ENCODE measurements at places on chromosomes 3 and 15. TPM values are rescaled to one million over a fixed set of nuclear protein-coding genes. Genes with fewer than 3 reads are reported as not detected.

DNA sequence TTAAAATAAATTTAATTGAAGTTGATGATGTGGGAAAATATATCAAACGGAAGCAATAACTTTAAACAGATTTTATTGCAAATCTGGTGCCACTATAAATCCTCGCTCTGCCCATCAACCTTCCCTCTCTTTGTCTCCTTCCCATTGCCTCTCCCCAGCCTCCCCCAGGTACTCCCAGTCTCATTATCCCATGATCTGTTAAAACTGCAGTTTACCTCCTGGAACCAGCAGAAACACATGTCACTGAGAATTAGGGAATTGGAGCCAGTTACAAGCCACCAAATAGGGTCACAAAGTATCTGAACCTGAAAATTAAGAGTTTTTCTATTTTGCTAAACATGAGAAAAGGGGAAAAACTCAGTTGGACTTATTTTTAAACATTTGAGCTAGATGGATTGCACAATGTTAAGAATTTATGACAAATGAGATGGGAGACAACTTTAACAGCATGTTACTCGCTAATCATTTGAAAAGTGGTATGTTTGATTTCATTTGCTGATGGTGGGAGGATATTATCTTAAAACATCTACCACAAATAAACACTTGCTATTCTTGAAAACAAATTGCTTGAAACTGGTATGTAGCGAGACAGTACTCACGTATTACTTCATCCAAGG lies 2.4 kb downstream of the PLCH1 start:
- H3K27me3 ChIP-seq, result no peaks in the 10 kb centered on the region
- DNase-seq, result no peak
- no peaks in the 10 kb centered on the region for H3K36me3 ChIP-seq
- H3K4me1 ChIP-seq, result peaks cover 3% of the 10 kb centered on the region
- no peak overlapping the region for H3K4me3 ChIP-seq
- H3K27ac ChIP-seq, result no peak overlapping the region

RASL12 gene
- total RNA-seq, result 10.3 TPM

DNA sequence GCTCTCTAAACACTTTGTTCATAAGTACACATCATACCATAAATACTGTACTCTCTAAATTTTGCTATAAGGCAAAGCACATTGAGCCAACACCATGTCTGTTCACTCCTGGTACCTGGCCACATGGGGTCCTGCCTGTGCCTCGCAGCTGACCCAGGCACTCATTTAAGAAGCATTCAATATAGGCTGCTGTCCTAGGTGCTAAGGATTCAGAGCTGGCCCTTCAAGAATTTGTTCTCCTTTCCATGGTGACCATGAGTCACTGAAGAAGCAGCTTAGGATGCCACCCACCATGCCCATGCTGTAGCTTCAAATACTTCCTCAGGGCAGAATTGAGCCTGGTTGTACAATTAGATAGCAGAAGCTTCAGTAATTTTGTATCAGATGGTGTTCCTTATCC lies 119.2 kb upstream of the ZBED2 start:
- no peak for DNase-seq
- no peak overlapping the region for H3K27ac ChIP-seq
- H3K4me3 ChIP-seq, result no peak overlapping the region
- H3K36me3 ChIP-seq, result no peaks in the 10 kb centered on the region
- no peaks in the 10 kb centered on the region for H3K27me3 ChIP-seq

CCR9 gene
- total RNA-seq, result not detected

LIPH gene
- not detected for total RNA-seq

CD47 gene
- 21.3 TPM for total RNA-seq

GPD1L gene
- 8.4 TPM for total RNA-seq

DNA sequence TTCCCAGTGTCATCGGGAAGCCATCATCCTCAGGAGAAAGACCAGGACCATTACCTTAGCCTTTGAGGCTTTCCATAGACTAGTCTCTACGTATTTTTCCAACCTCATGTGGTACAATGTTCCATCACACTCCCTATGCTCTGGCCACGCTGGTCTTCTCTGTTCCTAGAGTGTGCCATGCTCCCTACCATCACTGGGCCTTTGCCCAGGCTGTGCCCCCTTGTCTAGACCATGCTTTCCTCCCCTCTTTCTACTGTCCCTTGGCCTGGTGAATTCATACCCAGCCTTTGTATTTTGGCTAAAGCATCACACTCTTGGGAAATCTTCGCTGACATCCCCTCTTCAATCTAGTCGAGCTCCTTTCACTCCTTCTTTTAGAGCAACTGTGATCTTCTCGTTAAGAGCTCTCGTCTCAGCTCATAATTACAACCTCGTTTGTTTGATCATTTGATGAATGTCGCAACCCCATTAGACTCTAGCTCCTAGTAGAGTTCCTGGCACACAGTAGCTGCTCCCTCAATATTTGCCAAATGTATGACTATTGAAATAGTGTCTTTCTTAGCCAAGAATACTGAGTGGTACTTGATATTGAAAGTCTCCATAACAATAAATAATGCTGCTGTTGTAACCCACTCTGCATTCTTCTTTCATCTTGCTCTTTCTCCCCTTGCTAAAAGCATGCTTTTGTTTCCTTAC lies 100.2 kb upstream of the FAM3D start:
- no peaks in the 10 kb centered on the region for H3K4me1 ChIP-seq
- H3K27ac ChIP-seq, result no peak overlapping the region
- no peaks in the 10 kb centered on the region for H3K27me3 ChIP-seq
- H3K36me3 ChIP-seq, result no peaks in the 10 kb centered on the region

- no peak overlapping the region for H3K4me3 ChIP-seq
- peaks cover 5% of the 10 kb centered on the region for H3K27me3 ChIP-seq
- H3K36me3 ChIP-seq, result peaks cover 25% of the 10 kb centered on the region
- H3K4me1 ChIP-seq, result peaks cover 20% of the 10 kb centered on the region
These were observed 20.4 kb downstream of the SEC61A1 start for GRCh38 chr3:128072454-128073184.

- H3K4me1 ChIP-seq, result peaks cover 2% of the 10 kb centered on the region
- H3K36me3 ChIP-seq, result no peaks in the 10 kb centered on the region
- H3K27me3 ChIP-seq, result no peaks in the 10 kb centered on the region
- no peak overlapping the region for H3K27ac ChIP-seq
These were observed 63.5 kb downstream of the FNDC3B start for GRCh38 chr3:172102883-172103310.

FBXL22 gene
- total RNA-seq, result 0.54 TPM

GRCh38 chr3:119639494-119640350 lies 20.7 kb downstream of the POPDC2 start:
- DNase-seq, result no peak
- H3K4me1 ChIP-seq, result no peaks in the 10 kb centered on the region
- no peak overlapping the region for H3K27ac ChIP-seq

ACTC1 gene
- total RNA-seq, result 90.0 TPM

DNA sequence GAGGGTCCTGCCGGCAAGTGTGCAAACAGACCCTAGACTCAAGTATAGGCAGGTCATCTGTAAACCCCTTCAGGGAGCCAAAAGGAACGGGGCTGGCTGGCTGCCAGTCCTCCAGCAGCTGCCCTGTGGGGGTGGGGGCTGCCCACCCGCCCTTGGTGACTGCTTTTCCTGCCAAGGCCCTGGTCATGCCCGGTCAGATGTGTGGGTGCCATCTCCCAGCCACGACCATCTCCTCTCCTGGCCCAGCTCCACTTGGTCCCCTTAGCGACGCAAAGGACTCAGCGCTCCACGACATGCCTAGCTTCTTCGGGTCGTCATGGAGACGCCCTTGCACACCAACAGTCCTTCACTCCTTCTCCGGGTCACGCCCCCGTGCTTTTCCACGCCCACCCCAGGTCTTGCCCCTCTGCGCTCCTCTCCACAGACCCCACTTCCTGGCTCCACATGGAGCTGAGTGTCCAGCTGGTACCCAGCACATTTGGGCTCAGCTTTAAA lies 2.4 kb downstream of the MUC4 start:
- H3K4me3 ChIP-seq, result no peak overlapping the region
- H3K27me3 ChIP-seq, result no peaks in the 10 kb centered on the region
- H3K27ac ChIP-seq, result no peak overlapping the region
- H3K4me1 ChIP-seq, result peaks cover 12% of the 10 kb centered on the region
- H3K36me3 ChIP-seq, result no peaks in the 10 kb centered on the region

NR2E3 gene
- 0.56 TPM for total RNA-seq

DNA sequence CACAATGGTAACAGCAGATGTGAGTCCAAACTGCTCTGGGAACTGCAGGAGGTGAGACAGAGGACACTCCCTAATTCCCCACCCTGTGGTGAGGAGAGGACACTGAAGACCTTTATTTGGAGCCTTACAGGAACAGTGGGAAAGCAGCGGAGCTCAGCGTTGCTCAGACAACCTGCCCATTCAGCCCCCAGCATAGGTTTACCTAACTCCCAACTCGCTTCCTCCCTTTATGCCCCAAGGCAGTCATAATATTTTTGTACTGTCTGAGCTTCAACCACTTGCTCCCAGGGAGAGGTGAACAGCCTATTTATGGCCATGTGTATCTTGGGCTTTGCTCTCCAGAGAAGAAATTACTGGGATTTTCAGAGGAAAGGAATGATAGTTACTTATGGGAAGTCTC lies 34.1 kb downstream of the SHC4 start:
- no peak overlapping the region for H3K27ac ChIP-seq
- no peak for DNase-seq
- H3K36me3 ChIP-seq, result no peaks in the 10 kb centered on the region
- H3K27me3 ChIP-seq, result peaks cover 1% of the 10 kb centered on the region

DNA sequence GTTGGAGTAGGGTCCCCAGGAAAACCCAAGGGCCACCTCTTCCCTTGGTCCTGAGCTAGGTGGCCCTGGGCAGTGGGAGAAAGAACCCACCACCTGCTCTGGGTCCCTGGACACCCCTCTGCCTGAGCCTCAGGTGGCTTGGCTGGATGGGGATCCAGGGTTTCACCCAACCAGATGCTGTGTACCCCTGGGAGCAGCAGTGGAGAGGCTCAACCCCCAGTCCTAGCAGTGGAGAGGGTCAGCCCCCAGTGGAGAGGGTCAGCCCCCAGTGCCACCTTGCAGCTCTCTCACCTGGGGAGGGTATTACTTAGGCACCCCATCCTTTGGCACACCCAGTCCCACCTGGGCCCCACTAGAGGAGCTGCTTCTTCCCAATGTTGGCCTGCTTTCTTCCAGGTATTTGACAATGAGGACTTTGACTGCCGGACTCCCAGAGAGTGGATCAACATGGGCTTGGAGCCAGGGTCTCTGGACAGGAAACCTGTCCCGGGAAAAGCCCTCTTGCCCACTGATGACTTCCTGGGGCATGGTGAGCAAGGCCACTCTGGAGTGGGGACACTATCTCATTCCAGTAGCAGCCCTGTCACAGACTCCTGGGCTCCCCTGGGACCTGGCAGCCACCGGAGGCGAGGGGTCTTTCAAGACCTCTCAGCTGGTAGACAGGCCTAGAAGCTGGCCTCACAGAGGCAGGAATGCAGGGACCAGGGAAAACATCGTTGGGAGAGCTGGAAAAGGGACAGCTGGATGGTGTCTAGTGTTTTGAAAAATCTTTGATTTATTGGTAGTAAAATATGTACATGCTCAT lies 11.6 kb downstream of the DNAH1 start:
- H3K27ac ChIP-seq, result no peak overlapping the region
- no peaks in the 10 kb centered on the region for H3K4me1 ChIP-seq
- H3K36me3 ChIP-seq, result no peaks in the 10 kb centered on the region
- DNase-seq, result no peak
- no peak overlapping the region for H3K4me3 ChIP-seq

MYO5C gene
- 25.0 TPM for total RNA-seq

DNA sequence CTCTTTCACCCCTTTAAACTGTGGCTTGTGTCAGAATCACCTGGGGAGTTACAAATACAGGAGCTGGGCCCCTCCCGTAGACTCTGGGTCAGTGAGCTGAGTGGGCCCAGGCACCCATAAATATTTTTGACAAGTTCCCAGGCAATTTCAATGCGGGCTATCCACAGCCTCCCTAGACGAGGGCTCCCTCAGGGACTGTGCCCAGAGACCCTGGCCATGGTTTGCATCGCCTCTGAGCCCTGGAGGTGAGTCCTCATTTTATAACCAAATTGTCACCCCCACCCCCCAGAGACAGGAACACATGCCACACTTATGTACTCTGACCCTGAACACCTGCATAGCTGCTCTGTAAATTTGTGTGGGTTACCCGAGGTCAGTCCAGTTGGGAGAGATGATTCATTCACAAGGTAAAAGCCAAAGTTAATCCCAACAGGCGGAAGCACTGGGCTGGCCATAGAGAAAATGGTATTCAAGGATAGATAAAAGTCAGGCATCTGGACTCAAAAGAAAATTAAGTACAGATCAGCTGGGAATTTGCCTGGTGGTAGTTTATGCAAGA lies 146.5 kb upstream of the SLC6A11 start:
- H3K4me3 ChIP-seq, result no peak overlapping the region
- H3K27me3 ChIP-seq, result no peaks in the 10 kb centered on the region

GRCh38 chr3:189530822-189531221 lies 100.4 kb upstream of the TP63 start:
- no peaks in the 10 kb centered on the region for H3K4me1 ChIP-seq
- no peaks in the 10 kb centered on the region for H3K36me3 ChIP-seq
- no peaks in the 10 kb centered on the region for H3K27me3 ChIP-seq

DNA sequence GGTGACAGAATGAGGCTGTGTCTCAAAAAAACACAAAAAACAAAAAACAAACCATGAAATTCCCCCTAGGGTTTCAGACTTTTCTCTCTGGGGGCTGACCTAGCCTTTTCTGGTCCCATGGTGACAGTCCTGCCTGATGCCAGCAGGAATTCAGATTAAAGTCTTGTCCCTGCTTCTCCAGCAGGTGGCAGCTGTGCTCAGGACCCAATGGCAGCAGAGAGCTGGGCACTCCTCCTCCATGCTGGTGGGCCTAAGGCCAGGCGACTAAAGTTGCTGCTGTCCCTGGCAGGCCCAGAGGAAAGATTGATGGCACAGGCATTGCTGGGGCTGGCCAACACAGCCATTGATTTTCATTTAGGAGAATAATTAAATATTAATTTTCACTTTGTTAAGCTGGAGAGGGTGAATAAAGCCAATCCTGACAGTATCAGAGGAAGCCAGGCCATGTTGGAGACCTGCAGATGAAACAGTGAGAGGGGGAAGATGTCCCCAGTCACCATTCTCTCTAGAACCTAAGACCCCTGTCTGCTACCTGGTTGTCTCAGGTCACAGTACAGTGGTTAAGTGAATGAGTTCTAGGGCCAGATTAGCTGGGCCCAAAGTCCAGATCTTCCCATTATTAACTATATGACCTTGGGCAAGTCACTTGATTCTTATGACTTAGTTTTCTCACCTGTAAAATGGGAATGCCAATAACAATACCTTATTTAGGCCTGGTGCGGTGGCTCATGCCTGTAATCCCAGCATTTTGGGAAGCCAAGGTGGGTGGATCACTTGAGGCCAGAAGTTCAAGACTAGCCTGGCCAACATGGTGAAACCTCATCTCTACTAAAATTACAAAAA lies 7.1 kb downstream of the CELF6 start:
- H3K4me3 ChIP-seq, result no peak overlapping the region
- H3K36me3 ChIP-seq, result no peaks in the 10 kb centered on the region
- H3K27ac ChIP-seq, result no peak overlapping the region

- H3K4me1 ChIP-seq, result no peaks in the 10 kb centered on the region
- no peak overlapping the region for H3K4me3 ChIP-seq
- H3K27ac ChIP-seq, result no peak overlapping the region
- DNase-seq, result no peak
These were observed 219.4 kb upstream of the BHLHE40 start for GRCh38 chr3:4759689-4760312.

CFAP92 gene
- total RNA-seq, result 2.0 TPM

DYNLT2B gene
- 10.9 TPM for total RNA-seq

MYO5A gene
- 27.9 TPM for total RNA-seq

GRCh38 chr15:39692356-39693327 lies 90.0 kb downstream of the FSIP1 start:
- H3K4me3 ChIP-seq, result no peak overlapping the region
- no peaks in the 10 kb centered on the region for H3K27me3 ChIP-seq
- H3K36me3 ChIP-seq, result no peaks in the 10 kb centered on the region
- DNase-seq, result no peak
- H3K27ac ChIP-seq, result no peak overlapping the region

Measured in H1 (cell line).